Right cardiac atrium (tissue), 5 donors: ENCODE measurements at places on chromosomes 5 and 9. TPM values are rescaled to one million over a fixed set of nuclear protein-coding genes. Genes with fewer than 3 reads are reported as not detected.
A peak's percentile ranks its signal among the peaks of the same experiment; 100 is the strongest.

- DNase-seq: no peak
Observed at GRCh38 chr9:131754846-131755245, 15.0 kb upstream of the RAPGEF1 start.

ANKRD18B gene
- 0.62 TPM for total RNA-seq

LHX3 gene
- not detected for total RNA-seq

GRCh38 chr5:13218518-13218917 lies 726.0 kb downstream of the DNAH5 start:
- DNase-seq: no peak

FOXD4L6 gene
- not detected for total RNA-seq

DNA sequence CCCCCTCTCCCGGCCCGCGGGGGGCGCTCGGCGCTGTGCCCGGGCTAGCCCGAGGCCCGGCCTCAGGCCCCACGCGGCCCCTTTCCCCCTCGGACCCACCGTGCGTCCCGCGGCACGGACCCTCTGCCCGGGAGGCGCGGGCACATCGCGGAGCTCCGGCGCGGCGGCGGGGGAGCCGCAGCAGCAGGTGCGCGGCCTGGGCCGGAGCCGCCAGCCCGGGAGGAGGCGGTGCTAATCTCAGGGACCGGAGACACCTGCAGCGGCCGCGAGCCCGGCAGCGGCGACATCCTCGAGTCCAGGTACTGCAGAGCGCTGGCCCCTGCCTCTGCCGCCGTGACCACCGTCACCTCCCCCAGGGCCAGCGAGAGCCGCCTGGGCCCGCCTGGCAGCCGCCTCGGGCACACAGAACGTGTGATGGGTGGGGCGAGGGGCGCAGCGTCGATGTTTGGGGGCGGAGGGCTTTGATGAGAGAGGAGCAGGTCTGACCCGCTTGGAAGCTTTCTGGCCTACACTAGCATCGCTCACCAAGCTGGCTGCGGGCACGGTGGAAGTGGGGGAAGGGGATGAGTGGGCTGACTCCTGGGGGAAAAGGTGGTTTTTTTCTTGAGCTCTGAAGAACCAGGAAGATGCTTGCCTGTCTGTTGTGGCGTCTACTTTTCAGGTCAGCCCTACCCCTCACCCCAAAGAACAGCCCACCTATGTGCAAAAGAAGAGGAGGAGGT lies 524 bp downstream of the CYFIP2 start:
- DNase-seq: no peak

DNA sequence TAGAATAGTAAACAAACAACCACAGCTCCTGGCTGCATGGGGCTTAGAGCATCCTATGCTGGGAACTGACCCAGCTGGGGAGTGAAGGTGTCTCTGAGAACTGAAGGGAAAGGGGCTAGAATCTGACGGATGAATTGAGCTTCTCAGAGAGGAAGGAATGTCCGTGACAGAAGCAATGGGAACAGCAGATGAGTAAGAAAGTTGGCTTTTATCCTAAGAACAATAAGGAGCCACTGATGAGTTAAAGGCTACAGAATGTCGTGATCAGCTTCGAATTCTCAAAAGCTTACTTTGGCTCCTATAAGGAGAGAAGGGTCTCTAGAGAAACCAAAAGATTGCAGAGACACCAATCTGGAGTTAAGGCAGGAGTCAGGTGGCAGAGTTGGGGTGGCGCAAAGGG lies 52.6 kb downstream of the EBF1 start:
- no peak for DNase-seq

GRCh38 chr5:131423056-131423455 lies 159.2 kb downstream of the CDC42SE2 start:
- DNase-seq: no peak

DNA sequence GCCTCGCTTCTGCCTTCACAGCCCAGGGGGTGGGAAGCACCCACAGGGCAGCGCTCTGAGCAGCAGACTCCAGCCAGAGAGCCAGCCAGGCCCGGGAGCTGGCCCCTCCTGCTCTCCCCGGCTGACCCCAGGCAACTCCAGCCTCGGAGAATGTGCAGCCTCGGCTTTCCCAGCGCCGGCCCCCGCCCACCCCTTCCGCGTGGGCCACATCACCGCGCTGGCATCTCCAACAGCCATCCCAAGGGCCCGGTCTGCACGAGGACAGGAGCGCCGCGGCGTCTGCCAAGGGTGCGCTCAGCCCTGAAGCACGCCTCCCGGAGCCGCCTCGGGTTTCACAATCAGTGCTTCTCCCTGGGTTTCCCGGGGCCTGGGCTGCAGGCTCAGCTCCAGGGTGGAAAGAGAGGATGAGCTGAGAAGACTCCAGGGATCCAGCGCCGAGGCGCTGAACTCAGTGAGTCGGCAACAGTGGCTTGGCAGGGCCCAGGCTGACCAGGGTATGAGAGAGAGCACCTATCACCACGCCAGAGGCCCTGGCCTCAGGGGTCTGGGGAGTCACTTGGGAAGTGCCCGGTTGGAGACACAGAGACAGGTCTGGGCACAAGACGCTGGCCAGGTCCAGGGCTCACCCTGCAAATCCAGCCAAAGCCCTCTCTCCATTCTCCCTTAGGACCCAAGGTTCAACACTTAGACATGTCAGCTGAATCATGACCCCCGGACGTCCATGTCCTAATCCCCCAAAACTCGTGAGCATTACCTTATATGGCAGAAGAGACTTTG lies 79.6 kb downstream of the ADAMTS2 start:
- DNase-seq: peak; percentile 98

CSF1R gene
- total RNA-seq: 24.0 TPM

PCDHA10 gene
- 0.45 TPM for total RNA-seq

DNA sequence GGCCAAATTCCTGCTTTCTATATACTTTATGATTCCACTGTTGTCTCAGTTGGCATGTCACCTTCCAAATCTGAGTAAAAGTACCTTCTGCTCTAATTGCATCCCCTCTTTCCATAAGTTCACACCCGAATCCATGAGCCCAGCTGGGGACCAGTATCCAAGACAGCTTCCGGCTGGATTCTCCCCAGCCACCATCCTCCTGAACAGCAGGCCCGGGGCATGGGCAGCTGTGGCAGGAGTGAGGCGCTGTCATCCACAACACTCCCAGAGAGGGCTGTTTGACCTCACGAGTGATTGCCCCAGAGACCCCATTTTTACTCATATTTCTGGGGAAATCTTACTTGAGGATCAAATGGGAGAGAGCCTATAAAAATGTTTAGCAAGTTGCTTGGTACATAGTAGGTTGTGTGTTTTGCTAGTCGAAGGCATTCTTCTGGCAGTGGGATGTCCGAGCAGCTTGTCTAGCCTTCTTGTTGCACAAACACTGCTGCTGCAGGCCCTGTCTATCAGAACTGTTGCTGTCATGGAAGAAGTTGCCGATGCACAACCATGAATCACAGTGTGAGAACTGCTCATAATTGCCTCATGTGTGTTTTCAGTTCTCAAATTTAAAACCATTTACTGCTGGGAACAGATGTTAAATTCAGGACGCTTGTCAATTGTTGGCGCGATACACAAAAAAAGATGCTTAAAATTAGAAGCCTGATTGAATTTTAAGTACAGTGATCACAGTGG lies 93.8 kb downstream of the HSPA4 start:
- DNase-seq: no peak

TMEM232 gene
- total RNA-seq: 3.1 TPM

- no peak for DNase-seq
Observed at GRCh38 chr9:94449486-94449885, 105.4 kb upstream of the PCAT7 start.

OTP gene
- not detected for total RNA-seq

- DNase-seq: no peak
Observed at GRCh38 chr9:27467486-27467885, 56.6 kb upstream of the IFNK start.

- DNase-seq: no peak
Observed at GRCh38 chr5:54087436-54087835, 222.9 kb downstream of the ARL15 start.

RANBP17 gene
- total RNA-seq: 3.9 TPM

DNA sequence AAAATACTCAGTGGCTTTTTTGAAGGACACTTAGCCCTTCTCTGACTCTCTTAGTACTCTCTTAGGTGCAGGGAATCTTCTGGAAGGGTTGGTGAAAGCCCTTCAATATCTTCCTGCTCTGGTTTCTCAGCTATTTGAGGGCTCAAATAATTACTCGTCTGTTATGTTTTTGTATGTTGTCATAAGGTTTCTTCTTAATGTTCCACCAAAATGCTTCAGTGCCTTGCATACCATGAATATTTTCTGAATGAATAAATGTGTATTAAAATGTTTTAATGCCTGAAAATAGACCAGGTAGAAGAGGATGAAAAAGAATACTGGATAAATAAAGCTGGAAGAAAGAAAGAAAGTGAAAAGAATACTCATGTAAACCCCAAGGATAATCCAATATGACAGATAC lies 124.3 kb downstream of the STK32A start:
- DNase-seq: no peak

GRCh38 chr5:44388321-44389089 lies 715 bp downstream of the FGF10 start:
- peak; percentile 16 for DNase-seq

DNA sequence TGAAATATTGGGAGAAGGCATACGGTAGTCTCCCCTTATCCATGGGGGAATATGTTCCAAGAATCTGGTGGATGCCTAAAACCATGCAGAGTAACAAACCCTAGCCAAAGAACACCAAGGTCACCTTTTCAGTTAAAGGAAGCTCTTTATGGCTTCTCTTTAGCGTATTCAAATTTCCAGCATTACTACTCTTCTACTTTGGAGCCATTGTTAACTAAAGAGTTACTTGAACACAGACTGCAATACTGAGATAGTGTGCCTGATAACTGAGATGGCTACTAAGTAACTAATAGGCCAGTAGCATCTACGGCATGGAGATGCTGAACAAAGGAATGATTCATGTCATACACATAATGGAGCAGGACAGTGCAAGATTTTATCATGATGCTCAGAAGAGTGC lies 84.5 kb upstream of the SPEF2 start:
- no peak for DNase-seq

RIGI gene
- 5.6 TPM for total RNA-seq

GRCh38 chr9:99903393-99903792 lies 3.1 kb upstream of the STX17 start:
- no peak for DNase-seq

DNA sequence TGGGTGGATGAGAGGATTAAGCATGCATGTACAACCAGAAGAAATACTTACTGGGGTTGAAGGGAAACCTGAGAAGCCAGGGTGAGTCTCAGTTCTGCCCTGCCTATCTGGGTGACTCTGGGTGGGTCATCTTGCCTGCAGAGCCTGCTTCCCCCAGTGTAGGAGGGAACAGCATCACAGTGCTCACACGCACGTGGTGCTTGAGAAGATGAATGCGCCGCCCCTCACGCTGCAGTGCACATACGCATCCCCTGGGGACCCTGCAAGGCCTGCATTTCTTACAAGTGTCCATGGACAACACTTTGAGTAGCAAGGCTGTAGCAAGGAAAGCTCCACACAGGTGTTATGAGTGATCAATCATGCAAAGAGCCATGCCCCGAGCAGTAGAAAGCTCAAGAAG lies 18.7 kb upstream of the GABBR2 start:
- DNase-seq: no peak

RUFY1 gene
- 23.1 TPM for total RNA-seq

GRCh38 chr9:116861321-116861720 lies 174.2 kb downstream of the TRIM32 start:
- no peak for DNase-seq

HABP4 gene
- 19.4 TPM for total RNA-seq

DMGDH gene
- 4.3 TPM for total RNA-seq

- no peak for DNase-seq
Observed at GRCh38 chr5:138901716-138902115, 26.6 kb upstream of the LRRTM2 start.

WDR38 gene
- not detected for total RNA-seq

POLR3G gene
- total RNA-seq: 0.83 TPM

DNA sequence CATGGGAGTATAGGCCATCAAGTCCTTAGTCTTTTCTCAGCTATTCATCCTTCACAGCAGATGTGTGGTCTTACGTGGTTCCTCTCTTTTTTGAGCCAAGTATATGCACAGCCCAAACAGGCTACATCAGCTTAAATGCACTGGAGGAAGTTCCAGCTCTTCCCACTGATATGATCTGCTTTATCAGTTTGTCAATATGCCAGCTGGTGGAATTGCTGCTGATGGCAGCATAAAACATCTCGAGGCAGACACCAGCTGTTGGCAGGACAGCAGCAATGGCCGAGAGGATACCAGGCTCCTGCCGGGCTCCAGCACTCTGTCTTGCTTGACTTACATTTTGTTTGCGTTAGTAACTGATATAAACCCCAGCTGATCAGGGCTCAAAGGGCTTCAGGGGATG lies 143.4 kb downstream of the TENT4A start:
- DNase-seq: no peak

- no peak for DNase-seq
Observed at GRCh38 chr5:145341842-145342241, 493.3 kb downstream of the PRELID2 start.

DNA sequence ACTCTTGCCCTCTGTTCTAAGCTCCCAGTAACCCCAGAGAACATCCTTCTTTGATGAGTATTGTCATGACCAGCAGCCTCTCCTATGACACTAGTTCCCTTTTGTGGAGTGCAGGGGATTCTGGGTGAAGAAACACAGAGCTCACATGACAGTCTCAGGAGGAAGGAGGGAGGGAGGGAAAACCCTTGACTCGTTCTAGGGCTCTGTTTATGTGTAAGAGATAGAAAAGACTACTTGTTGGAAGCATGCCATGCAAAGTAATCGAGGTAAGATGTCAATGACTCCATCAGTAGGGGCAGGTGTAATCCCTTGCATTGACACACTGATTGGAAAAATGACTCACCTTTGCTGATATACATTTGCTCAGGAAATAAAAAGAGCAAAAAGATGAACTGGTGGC lies 190.2 kb upstream of the ELL2 start:
- no peak for DNase-seq

SLC34A1 gene
- total RNA-seq: not detected

FAM221B gene
- total RNA-seq: not detected

- peak; percentile 35 for DNase-seq
Observed at GRCh38 chr5:36703245-36703860, 96.9 kb downstream of the SLC1A3 start.

DNA sequence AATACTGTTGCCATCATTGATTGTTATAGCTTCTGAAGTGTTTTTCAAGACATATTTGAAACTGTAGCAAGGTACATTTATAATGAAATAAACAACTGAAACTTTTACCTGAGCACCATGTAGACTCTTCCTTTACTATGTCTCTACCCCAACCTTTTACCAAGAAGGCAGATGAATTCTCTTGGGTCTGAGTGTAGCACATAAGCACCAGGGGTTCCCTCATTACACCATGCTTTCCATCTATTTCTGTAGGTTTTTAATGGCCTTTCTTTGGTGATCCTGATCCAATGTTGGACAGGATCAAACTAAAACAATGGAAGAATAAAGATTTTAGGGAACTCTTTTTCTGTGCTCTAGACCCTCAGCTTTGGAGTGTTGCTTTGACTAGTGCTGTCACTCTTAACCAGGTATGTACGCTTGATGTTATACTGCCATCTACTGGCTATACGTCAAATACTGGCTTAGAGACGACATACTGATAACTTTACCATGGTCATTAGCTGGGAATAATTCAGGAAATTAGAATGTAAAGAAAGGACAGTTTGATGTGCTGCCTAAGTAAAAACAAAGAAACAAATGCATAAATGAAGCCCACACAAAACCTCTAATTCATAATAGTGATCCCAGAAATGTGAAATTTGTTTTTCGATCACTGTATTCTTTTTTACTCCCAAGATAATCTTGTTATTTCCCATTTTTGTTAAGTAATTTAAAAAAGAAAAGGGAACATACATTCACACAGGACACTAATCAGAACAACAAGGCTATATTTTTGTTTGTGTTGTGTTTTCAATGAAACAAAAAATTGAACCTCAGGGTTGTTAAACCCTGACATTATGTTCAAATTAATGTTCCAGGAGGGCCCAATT lies 30.7 kb downstream of the IFNW1 start:
- no peak for DNase-seq

GRCh38 chr5:141603923-141604717 lies 14.7 kb downstream of the DIAPH1 start:
- DNase-seq: peak; percentile 64
